ENCODE measurements at places on chromosomes 2 and 18. TPM values are rescaled to one million over a fixed set of nuclear protein-coding genes. Genes with fewer than 3 reads are reported as not detected.

NR4A2 gene
- 4.9 TPM for total RNA-seq

DNA sequence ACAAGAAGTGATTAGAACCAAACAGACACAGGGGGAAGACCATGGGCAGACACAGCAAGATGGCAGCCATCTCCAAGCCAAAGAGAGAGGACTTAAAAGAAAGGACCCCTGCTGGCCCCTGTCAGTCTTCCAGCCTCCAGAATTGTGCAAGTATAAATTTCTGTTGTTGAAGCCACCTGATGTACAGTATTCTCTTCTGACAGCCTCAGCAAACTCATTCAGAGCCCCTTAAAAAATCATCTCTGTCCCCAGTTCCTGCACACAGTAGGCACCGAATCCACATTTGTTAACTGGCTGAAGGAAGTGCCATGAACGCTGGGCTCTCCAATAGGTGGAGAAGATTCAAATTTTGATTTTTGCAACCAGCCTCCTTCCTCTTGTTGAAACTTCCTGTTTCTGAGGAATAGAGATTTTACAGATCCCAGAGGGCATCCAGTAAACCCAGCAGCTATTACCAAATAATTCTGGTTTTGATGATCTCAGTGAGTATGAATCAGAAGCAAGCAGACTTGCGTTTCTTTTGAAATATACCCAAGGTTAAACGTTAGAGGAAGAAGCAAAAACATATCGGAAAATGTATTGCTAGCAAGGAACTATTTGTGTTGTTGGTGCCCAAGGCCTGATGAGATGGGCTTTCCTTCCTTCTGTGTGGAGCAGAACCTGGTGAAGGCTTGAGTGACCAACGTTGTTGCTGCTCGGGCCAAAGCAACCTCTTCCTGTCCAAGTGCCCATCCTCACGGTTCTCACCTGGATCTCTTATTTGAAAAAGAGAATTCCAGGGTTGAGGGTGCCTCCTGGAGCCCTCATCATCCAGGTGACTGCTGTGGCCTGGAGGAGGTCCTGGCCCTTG is 47.7 kb upstream of the PLB1 start:
- H3K27me3 ChIP-seq, result no peaks in the 10 kb centered on the region
- H3K36me3 ChIP-seq, result no peaks in the 10 kb centered on the region
- H3K4me1 ChIP-seq, result peaks cover 32% of the 10 kb centered on the region
- no peak overlapping the region for H3K27ac ChIP-seq

DNA sequence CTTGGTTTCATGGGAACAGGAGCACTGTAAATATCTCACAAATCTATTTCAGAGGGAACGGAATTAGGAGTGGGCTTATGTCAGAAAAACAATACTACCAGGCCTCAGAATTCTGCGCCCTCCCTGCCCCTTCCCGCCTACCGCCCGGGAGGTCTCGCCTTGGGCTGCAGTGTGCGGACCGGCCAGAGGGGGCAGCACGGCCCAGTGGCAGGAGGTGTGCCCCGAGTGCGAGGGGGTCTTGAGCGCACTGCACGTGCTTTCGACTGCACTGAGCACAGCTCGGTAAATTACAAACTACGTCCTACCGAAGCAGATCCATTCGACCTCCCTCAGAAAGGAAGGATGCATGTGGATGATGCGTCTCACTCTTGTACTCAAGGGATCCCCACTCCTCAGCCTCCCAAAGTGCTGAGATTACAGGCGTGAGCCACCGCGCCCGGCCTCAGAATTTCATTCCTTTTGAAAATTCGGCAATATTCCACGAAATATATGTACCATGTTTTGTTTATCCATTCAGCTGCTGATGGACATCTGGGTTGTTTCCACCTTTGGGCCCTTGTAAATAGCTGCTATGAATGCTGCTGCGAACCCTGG is 297.0 kb downstream of the BCL2 start:
- no peaks in the 10 kb centered on the region for H3K4me1 ChIP-seq
- H3K27ac ChIP-seq, result no peak overlapping the region
- DNase-seq, result no peak

DNA sequence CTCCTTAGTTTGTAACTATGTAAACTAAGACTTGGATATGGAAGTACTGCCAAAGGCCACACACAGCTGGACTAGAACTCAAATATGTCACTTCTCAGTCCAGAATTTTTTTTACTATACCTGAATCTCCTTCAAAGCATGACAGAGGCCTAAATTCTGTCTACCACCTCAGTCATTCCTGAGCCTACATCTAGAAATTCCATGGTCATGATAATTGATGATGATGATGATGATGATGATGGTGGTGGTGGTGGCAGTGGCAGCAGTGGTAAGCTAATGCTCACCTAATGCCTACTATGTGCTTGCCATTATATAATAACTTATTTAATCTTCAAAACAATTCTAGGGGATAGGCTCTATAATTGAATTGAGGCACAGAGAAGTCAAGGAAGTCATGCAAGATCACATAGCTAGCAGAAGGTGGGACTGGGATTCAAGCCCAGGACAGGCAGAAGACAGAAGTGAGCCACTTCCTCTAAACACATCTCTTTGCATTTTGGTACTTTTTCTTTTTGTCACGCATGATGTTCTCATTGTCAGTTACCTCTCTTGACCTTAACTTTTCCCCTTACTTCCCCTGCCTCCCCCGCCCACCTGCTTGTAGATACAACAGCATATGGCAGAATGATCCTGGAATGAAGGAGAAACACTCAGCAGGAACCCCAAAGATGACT is 539.3 kb downstream of the TNS1 start:
- no peaks in the 10 kb centered on the region for H3K27me3 ChIP-seq
- no peak for DNase-seq
- H3K27ac ChIP-seq, result no peak overlapping the region
- H3K36me3 ChIP-seq, result no peaks in the 10 kb centered on the region
- H3K4me1 ChIP-seq, result no peaks in the 10 kb centered on the region

GRCh38 chr18:21404426-21404825 is 162.4 kb downstream of the GREB1L start:
- no peak for DNase-seq
- H3K27me3 ChIP-seq, result no peaks in the 10 kb centered on the region
- no peaks in the 10 kb centered on the region for H3K36me3 ChIP-seq

DNA sequence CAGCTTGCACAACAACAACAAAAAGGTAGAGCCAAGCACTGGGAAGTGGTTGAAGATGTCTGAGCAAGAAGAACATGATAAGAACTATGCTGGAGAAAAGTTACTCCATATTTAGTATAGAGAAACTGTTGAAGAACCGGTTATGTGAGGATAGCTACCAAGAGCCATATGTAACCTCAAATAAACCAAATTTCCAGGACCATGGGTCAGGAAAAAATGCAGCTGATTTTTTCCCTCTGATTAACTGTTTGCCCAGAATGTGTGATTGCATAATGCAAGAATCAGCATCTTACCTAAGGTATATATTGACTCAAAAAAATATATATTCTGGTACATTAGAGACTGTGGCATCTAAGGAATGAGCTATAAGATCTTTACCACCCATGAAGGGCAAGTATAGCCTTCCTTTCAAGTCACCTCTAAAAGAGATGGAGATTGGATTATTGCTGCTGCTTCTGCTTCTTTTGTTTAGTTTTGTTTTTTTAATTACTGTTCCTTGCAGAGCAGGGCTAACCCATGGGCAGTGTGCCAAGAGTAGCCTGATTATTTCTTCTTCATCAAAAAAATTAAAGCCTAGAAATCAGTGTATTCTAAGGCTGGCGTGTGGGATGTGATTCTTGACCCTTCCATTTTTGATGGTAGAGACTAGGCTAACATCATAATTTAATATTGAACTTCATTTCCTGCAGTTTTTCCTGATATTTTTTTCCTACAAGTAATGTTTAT is 76.9 kb upstream of the MAP3K20 start:
- H3K4me3 ChIP-seq, result no peak overlapping the region
- no peaks in the 10 kb centered on the region for H3K36me3 ChIP-seq
- no peaks in the 10 kb centered on the region for H3K27me3 ChIP-seq
- no peak overlapping the region for H3K27ac ChIP-seq
- DNase-seq, result no peak
- peaks cover 43% of the 10 kb centered on the region for H3K4me1 ChIP-seq

GRCh38 chr2:159650574-159650973 is 34.2 kb upstream of the BAZ2B start:
- H3K4me1 ChIP-seq, result no peaks in the 10 kb centered on the region
- H3K36me3 ChIP-seq, result no peaks in the 10 kb centered on the region
- no peak for DNase-seq
